ENCODE measurements at places on chromosomes 6 and 20.

- no peak for DNase-seq
Observed at GRCh38 chr6:34066218-34066571, 79.7 kb downstream of the GRM4 start.

DNA sequence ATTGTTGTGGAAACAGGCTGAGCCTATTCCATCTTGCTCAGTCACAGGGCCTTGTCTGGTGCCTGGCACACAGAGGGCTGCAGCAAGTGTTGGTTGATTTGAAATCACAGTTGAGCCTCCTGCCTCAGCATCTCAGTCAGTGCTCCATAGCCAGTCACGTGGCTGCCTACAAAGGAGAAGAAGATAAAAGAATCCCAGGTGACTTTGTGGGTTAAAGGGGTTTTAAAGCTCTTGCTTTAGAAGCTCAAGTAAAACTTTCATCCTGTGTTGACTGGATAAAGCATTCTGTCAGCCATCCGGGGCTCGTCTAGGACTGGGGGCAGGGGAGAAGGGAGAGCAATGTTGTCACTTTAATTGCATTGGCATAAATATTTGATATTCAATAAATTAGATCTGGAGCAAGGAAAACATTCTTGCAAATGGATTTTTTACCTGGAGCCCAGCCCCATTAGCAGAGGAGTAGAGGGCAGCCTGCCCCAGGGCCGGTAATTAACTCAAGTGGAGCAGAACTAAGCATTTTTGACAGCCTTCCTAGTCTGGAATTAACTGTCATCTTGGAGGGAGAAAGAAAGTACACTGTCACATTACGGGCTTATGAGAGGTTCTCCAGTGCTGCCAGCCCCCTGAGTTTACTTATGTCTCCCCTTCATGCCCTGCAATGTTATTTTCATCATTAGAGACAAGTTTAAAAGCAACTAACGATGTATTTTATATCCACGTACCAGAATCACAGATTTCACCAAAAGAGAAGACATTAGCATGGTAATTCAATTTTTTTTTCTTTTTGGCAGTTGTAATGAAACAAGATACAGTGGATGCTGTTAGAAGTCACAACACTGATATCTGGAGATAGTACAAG lies 71.7 kb upstream of the GTSF1L start:
- no peak for DNase-seq

GRCh38 chr6:35602133-35602946 lies 86.4 kb downstream of the FKBP5 start:
- no peak for DNase-seq

- no peak for DNase-seq
Observed at GRCh38 chr6:48883116-48883515, 579.9 kb downstream of the MMUT start.

- no peak for DNase-seq
Observed at GRCh38 chr6:154453329-154453728, 57.2 kb downstream of the CNKSR3 start.

GRCh38 chr6:131281471-131282270 lies 146.4 kb downstream of the AKAP7 start:
- no peak for DNase-seq

- no peak for DNase-seq
Observed at GRCh38 chr6:414447-414846, 22.9 kb downstream of the IRF4 start.

GRCh38 chr6:12262236-12263061 lies 27.7 kb upstream of the EDN1 start:
- no peak for DNase-seq

DNA sequence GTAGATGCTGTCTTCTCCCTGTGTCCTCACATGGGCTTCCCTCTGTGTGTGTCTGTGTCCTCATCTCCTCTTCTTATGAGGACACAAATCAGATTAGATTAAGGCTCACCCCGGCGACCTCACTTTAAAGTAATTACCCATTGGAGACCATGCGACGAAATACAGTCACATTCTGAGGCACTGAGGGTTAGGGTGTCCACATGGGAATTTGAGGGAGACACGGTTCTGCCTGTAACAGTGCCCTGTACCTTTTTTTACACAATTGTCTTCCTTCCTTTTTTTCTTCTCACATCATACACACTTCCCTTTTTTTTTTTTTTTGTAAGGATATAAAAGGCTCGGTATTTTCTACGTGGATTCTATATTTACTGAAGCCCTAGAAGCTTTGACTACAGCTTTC lies 48.9 kb downstream of the DEK start:
- DNase-seq, result no peak

GRCh38 chr6:156963712-156964700 lies 186.8 kb downstream of the ARID1B start:
- DNase-seq, result no peak

GRCh38 chr20:51365670-51366069 lies 176.8 kb downstream of the NFATC2 start:
- DNase-seq, result no peak

GRCh38 chr6:110625883-110626282 lies 149.5 kb upstream of the SLC22A16 start:
- DNase-seq, result no peak

GRCh38 chr20:57749131-57749690 lies 39.4 kb upstream of the PMEPA1 start:
- DNase-seq, result no peak

DNA sequence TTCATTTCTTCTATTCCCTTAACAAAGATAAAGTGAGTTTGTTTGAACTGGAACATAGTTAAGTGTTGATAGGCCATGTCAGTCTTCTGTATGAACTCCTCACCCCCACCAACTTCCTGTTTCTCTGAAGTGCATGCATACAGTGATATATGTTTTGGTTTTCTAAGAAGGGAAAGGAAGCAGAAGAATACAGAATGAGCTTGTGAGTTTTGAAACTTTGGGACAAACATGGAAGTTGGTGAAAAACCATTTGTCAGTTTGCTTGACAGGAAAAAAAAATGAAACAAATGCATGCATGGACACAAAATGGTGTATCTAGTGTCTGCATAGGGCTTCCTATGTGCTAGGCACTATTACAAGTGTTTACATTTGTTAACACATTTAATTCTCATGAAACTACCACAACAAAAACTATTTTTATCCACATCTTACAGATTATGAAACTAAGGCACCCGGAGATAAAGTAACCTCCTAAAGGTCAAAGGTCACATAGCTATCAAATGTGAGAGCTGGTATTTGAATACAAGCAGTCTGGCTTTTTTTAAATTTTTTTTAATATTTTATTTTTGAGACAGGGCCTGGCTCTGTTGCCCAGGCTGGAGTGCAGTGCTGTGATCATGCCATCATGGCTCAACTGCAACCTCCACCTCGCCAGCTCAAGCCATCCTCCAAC lies 105.9 kb downstream of the ADGRB3 start:
- no peak for DNase-seq

DNA sequence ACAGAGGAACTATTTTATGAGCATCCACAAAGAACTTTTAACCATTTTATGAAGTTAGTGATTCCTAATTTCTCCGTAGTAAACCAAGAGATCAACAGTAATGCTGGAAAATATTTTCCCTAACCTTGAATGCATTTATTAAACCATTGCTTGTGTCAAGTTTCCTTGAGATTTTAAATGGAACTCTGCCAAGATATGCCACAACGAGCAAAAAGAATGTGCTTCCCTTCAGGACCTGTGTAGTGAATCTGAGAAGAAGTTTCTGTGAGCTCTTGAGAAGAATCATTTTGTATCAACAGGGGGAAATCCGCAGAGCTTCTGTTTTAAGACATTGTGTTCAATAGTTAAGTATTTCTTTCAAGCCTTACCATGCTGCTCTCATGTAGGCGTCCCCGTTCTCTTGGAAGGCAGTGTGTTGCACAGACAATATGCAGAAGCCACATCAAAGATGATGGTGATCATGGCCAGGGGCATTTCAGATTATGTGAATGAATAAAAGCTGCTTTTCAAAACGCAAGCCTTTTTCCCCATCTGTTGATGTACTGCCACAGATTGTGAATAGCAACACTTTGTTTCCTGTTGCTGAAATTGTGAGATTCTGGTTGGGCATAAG lies 439.8 kb downstream of the BMP2 start:
- DNase-seq, result no peak

DNA sequence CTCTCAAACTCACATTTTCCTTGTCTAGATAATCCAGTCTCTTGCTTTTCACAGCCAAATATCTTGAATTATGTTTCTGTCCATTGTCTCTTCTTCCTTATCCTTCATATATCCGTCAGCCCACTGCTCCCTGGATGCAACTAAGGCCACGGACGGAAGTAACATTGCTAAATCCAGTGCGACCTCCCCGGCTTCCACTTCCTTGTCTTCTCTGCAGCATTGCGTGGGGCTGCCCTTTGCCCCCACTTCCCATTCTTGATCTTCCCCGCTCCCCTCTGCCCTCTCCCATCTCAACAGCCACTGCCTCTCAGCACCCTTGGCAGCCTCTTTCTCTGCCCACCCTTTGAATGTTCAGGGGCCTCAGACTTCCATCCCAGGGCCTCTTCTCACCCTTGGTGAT lies 190.4 kb upstream of the UST start:
- no peak for DNase-seq

DNA sequence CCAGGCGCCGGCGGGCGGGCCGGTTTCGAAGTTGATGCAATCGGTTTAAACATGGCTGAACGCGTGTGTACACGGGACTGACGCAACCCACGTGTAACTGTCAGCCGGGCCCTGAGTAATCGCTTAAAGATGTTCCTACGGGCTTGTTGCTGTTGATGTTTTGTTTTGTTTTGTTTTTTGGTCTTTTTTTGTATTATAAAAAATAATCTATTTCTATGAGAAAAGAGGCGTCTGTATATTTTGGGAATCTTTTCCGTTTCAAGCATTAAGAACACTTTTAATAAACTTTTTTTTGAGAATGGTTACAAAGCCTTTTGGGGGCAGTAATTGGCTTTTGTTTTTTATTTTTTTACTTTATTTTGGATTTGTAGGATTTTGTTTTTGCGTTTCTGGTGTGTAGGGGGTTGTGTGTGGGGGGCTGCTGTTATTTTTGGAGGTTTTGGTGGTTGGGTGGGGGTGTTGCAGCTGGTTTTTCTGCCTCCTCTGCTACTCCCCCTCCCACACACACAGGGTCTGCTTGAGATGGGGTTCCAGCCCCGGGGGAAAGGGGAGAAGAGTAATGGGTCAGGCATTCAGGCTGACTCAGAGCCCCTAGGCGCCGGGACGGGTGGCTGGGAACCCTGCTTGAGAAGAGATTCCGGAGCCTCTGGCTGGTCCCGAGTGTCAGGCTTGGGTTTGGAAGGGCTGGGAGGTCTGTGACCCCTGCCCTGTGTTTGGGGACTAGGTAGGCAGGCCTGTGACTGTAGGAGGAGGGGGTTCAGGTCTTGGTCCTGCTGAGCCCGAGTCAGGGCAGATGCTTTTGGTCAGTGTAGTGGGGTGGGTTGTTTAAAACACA lies 2.0 kb downstream of the CEBPB start:
- DNase-seq, result no peak

DNA sequence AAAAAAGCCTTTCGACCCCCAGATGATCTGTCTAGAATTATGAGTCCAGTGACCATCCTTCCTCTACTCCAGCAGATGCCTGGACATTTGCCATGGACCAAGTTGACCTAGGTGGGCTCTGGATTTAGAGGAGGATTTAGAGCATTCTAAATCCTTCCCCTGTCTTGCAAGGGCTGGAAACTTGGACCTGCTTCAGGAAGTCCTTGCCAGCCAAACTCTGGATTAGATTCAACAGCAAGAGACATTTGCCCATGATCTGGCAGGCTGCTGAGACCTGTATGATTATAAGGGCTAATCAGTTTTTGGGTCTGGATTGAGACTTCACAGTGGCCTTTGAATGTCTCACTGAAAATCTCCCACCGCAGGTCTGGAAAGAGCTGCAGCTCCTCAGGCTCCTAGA lies 13.1 kb upstream of the HDGFL1 start:
- no peak for DNase-seq

GRCh38 chr6:65295812-65296211 lies 411.2 kb downstream of the EYS start:
- DNase-seq, result no peak

GRCh38 chr6:159874435-159874834 lies 16.4 kb upstream of the MAS1 start:
- DNase-seq, result no peak

GRCh38 chr20:6157345-6157744 lies 34.5 kb upstream of the FERMT1 start:
- DNase-seq, result no peak

DNA sequence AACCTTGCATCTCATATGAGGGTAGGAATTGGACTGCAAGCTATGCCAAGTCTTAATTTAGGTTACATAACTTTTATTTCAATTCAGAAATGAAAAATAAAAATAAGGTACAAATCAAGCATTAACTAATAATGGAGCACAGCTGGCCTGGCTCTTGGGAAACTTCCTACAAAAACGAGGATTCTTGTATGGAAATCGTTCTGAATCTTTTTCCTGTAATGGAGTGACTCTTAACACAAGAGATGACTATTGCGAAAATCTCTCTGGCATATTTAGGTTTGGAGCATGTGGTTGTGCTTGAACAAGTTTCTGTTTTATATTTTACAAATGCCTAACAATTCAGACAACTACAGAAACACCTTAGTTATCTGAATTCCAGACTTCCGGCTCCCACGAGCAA lies 34.0 kb upstream of the PI16 start:
- no peak for DNase-seq

GRCh38 chr20:21342656-21343345 lies 39.7 kb downstream of the XRN2 start:
- no peak for DNase-seq

DNA sequence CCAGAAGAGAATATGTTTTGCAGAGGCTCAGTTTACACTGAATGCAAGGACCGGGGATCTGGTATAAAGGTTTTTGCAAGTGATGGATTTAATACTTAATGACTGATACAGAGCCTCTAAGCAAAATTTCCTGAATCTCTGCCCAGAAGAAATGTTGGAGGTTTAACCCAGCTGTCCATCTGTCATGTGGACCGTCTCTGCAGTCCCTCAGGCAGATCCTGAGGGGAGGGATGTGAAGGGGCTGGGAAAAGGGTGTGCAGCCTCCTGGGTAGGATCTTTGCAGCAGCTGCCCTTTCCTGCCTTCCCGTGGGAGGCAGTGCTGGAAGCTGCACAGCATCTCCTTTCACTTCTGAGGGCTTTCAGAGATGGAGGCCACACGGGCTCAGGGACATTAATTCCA lies 207.0 kb downstream of the SLC24A3 start:
- DNase-seq, result no peak

GRCh38 chr6:114569669-114570068 lies 226.8 kb upstream of the HS3ST5 start:
- no peak for DNase-seq

GRCh38 chr20:39050555-39050902 lies 88.4 kb downstream of the DHX35 start:
- DNase-seq, result no peak

DNA sequence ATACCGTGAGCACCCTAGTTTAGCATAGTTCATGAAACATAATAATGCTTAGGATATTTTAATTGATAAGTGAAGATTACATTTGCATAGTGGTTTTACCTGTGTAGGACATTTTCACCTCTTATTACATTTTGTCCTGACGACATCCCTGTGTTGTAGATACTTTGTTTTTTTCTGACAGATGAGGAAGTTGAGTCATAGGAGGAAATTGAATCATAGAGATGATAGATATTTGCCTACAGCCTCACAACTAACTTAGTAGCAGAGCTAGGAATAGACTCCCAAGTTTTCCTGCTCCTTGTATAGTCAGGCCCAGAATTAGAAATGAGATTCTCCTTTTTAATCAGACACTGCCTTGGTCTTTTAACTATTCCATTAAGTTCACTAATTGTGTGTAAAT lies 100.5 kb upstream of the SUPT3H start:
- no peak for DNase-seq
